Stimulated activated CD8-positive, alpha-beta memory T cell treated with anti-CD3 and anti-CD28 coated beads, Interleukin-7, amount 100 ng/mL, for 1 hour (primary cell): ENCODE measurements at places on chromosomes 4 and X.

DNA sequence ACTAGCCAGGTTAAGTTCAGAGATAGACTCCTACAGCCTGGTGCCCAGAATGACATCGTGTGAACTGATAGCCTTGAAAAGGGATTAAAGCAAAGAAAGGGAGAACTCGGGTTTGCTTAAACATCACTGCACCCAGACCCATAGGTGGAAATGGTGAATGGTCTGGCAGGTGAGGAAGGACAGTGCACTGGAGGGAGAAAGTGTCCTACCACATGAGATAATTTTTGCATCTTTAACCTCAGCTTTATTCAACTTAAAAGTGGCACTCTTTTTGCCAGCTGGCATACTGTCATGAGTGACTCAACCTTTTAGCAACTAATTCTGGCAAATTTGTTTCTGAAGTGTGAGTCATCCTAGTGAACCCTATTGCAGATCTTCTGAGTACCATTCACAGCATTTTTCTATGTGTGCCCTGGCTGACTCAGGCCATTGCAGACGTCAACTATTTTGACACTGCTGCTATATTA is 53.0 kb upstream of the DAPP1 start:
- no peak for DNase-seq

- no peak for DNase-seq
Observed at GRCh38 chrX:20063716-20064351, 52.9 kb downstream of the MAP7D2 start.

DNA sequence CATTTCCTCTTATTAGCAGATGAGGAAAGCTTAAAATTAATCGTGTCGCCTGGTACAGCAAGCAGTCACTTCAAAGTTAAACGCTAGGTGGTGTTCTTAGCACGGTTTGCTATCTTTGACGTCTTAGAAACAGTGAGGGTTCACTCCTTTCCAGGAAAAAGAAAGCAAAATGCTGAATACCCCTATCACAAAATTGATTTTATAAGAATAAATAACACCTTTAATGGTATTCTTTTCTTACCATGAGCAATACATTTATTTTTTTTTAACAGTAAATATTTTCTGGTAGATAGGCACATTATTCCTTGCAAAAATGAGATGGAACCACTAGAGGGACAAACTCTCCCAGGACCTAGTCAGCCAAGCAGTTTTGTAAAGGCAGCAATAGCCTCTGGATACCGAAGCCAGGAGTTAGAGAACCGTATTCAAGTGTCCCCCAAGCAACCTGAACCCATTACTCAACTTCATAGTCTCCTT is 153.9 kb downstream of the KDR start:
- no peak for DNase-seq

- no peak for DNase-seq
Observed at GRCh38 chr4:145784036-145784435, 104.1 kb downstream of the C4orf51 start.

DNA sequence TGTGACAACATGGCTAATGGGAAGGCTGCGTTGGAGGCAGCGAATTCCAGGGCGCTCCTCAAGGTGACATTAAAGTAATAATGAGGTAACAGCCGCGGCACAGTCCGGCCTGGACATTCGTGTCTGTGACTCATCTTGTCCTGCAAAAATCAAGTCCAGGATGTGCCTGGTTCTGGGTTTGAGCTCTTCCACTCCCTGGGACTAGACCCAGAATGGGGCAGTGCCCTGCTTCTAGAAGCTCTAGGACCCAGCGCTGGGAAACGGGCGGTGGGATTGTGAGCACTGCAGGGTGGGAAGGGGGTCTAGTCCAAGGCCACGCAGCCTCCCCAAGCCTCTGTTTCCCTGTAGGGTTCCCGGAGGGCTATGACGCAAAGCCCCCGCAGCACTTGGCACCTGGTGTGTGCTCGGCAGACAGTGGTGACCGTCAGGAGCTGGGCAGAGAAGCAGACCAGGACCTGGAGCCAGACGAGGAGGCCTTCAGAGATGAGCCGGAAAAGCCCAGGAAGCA is 34.9 kb downstream of the HMX1 start:
- DNase-seq, result no peak

DNA sequence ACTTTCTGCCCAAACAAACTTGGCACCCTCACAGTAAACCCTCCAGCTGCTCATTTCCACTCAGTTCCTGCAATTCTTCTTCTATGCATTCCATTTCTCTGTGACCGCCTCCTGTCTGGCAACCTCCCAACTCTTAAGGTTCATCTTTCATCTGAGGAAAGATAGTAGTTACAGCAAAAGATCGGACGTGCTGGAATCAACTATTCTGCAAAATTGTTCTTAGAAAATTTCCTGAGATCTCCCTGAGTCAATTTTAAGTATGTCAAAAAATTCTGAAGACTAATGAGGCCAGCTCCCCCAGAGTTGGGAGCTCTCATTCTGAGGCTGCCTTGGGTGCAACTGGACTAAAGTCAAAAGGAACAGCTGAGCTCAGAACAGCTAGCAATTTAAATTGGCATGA is 1026.0 kb downstream of the ADGRL3 start:
- DNase-seq, result no peak

- DNase-seq, result no peak
Observed at GRCh38 chr4:271492-272103, 33.7 kb downstream of the ZNF732 start.

DNA sequence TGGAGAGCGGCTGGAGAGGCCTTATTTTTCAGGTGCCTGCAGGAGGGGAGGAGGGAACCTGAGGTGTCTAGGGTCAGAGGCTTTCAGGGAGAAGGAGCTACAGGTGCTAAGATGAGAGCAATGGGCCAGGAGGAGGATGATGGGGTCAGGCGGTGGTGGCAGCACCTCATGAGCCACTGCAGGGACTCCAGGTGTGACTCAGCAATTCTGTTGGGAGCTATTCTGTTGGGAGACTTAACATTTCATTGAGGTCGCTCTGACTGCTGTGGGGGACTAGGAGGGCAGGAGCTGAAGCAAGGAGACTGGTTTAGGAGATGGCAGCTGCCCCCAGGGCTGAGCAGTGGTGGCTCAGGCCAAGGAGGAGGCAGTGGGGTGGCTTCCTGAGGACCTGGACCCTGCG is 65.0 kb downstream of the CLDN34 start:
- DNase-seq, result no peak

DNA sequence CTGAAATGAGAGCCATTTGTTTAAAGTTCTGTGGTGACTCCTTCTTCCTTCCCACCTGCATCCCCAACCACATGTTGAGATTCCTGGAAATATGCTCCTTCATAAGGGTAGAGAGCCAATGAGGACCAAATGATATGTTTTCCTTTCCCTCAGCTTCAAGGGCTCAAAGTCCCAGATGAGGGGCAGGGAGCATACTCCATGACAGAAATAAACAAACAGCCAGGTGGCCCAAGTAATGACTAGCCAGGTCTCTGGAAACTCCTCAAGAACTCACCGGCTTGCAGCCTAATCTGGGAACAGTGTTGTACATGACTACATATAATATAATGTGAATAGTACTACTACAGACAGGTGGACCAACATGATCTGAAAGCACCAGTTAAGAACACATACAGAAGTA is 392.3 kb downstream of the PACRGL start:
- no peak for DNase-seq

DNA sequence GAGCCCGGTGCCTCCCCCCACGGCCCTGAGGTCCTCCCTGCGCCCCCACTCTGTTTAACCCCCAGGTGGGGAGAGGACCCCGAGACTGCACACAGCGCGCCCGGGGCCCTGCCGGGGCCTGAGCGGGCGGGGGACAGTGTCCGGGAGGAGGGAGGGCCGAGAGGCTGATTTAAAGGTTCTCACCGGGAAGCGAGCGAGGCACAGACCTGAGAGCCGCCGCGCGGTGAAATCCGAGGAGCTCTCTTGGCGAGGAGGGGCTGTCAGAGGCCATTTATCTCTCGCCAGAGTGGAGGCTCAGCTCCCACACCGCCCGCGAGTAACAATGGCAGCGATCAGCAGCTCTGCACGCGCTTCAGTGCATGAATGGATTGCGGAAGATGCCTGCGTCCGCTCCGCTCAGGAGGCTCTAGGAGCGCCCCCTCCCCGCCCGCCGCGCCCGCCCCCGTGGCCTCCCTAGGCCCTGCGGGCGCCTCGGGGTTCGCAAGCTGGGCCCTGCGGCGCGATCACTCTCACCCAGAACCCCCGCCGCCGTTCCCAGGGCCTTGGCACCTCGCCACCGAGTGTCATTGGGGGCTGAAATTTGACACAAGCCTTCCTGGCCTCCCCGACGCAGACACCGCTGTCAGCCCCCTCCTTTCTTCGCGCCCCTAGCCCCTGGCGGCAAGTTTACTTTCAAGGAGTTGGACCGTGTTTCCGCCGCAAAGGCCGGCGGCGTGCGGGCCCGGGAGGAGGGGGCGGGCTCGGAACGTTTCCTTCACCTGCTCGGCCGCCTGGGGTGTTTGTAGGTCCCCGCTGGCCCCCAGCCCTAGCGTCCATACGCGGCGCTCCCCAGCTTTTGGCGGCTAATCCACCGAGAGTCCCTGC is 48.7 kb upstream of the BCOR start:
- no peak for DNase-seq

GRCh38 chr4:173174594-173175012 is 6.0 kb downstream of the GALNT7 start:
- no peak for DNase-seq
